ENCODE measurements at places on chromosomes 11 and 22. TPM values are rescaled to one million over a fixed set of nuclear protein-coding genes. Genes with fewer than 3 reads are reported as not detected.

- DNase-seq: peak; percentile 15
These were observed 774.3 kb downstream of the FAM181B start for GRCh38 chr11:81959341-81959740.

- no peak for DNase-seq
These were observed 39.0 kb downstream of the PDGFD start for GRCh38 chr11:104124979-104125378.

DNA sequence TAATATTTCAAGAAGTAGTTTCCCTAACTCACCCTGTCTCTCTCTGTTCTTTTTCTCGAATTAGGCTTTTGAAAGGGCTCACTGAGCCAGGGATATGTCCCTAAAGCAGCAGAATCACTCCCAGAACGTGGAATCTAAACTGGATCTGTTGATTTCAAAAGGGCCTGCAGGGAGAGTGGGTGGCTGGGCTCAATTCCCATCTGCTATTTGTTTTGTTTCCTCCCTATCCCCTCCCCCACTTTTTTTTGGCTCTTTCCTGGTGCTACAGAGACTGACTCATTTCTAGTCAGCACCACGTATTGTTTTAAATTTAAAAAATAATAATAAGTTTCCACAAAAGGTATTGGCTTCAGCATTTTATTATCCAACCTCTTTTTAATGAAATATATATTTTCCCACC is 961.5 kb downstream of the FAM181B start:
- DNase-seq: peak; percentile 5

GRCh38 chr11:14784230-14784629 is 107.8 kb downstream of the CYP2R1 start:
- no peak for DNase-seq

DNA sequence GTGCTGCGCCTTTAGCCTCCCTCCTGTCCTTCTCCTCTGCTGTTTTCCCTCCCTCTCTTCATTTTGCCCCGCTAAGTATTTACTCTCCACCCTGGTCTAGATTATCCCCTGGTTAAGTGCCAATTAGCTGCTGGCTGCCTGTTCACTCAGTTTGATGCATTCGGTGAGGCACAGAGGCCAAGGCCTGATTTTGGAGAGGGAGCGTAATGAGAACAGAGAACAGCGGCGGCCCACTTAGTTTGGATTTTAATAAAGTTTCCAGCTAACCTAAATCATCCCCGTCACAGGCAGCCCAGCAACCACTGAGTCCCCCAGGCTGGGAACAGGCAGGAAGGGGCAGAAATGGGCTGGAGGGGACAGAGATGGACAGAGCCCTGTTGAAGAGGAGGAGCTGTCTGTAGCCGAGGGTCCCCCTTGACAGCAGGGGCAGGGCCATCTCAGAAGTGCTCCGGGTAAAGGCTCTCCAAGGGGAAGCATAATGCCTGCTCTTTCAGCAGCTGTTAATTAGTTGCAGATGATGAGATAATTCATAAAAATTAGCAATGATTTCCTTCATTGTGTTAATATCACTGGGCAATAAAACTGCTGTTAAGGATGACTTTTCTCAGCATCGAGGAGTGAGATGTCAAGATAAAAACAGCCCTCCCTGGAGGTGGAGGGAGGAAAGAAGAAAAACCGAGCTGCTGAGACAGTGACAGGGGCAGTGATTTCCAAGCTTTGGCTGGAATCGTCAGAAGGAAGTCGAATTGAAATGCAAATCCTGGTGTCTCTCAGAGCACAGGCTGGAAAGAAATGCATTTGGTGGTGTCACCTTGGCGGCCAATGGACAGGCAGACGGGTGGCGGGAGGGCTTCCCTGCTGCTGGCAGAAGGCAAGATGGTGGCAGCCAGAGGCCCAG is 170.1 kb downstream of the GRIK4 start:
- peak; percentile 67 for DNase-seq

- DNase-seq: no peak
These were observed 5.9 kb upstream of the ARL14EP start for GRCh38 chr11:30317030-30317429.

GRCh38 chr22:30167734-30168133 is 78.8 kb downstream of the LIF start:
- no peak for DNase-seq

DNA sequence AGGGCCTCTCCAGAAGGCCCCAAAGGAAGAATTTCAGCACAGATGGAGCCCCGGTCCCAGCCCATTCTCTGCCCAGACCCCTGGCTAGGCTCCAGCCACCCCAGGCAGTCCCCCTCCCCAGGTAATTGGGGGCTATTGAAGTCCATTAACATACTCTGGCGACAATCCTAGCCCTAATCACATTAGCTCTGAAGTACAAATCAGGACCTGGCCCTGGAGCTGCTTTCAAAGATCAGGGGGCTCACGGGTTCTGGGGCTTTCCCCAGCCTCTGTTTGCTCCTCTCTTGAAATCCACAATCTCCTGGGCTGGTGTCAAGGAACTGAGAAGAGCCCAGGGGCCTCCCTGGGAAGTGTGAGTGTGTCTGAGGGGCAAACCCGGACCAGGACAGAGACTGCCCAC is 22.3 kb downstream of the FGF4 start:
- no peak for DNase-seq

- peak; percentile 22 for DNase-seq
These were observed 2.1 kb downstream of the UBE2L3 start for GRCh38 chr22:21569459-21570170.

GRCh38 chr11:19676475-19677380 is 35.9 kb upstream of the NAV2 start:
- DNase-seq: peak; percentile 54

DNA sequence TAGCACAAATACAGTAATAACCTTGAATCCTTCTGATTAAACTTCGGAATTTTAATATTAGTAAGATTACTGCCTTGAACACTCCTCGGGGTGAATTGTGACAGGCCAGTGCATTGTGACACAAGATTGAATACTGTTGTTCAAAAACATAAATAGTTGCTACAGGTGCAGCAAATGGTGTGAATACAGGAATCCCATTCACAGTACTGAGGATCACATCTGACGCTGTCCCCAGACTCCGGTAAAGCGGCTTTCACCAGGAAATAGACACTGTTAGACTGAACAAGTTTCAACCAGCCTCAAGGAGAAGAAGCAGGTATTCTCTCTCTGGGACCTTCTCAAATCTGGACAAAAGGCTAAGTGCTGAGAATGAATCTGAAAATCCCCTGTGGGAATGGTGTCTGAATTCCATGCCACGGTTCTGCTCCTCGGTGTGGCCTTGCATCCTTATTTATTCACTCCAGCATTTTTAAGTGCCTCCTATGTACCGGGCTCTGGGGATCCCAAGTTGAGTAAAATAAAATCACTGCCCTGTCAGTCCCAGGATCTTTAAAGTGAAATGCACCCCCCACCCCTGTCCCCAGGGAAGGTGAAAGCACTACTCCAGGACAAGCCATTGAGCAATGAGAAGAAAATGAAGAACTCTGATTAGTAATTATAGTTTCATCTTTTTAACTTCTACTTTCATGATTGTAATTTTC is 3.4 kb downstream of the LGR4 start:
- no peak for DNase-seq

- peak; percentile 99 for DNase-seq
These were observed 519 bp upstream of the ART5 start for GRCh38 chr11:3642071-3642951.

DNA sequence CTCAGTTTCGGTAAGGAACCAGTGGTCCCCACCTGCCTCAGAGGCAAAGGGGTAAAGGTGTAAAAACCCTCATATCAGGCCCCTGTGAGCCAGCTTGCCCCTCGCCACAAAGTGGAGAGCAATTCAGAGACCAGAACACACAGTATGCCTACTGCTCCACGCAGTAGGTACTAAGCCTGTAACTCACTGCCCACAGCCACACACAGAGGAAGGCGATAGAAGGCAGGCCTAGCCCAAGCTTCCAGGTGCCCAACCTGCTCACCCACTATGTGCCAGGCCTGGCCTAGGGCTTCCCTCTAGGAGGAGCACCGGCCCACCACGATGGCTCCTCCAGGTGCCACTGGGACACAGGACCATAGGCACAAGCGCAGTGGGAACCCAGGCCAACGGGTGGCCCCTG is 63.1 kb upstream of the TCF20 start:
- no peak for DNase-seq

DNA sequence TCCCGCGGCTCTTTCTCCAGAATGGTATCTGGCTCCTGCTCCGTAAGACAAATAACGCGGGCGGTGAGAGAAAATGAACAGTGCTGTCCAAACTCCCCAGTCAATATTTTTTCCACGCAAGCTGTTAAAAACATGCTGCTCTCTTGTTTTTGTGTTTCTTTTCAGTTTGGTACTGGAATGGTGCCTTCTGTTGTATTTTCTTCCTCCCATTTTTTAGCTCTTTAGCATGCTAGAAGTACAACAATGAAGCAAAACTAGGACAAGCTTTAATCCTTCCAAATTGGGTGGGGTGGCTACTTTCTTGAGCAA is 599 bp upstream of the PPP2R1B start:
- no peak for DNase-seq

GRCh38 chr11:119025541-119025940 is 5.1 kb downstream of the SLC37A4 start:
- DNase-seq: no peak

DNA sequence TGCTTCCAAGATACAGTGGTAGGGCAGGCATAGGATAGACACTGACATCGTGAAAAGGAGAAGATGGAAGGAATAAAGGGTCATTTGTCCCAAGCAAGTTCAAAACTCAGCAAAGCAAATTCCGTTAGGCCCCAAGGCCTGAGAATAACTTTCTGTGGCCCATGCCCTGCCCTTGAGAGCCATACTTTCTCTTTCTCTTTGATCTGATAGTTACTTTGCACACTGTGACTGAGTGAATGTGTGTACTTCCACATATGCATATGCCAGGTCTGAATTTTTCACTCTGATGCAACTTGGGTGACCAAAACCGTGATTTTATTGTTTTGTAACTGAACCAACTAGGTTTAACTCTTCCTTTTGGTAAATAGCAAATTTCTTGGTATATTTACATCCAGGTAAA is 371.5 kb downstream of the RAB38 start:
- DNase-seq: no peak

DNA sequence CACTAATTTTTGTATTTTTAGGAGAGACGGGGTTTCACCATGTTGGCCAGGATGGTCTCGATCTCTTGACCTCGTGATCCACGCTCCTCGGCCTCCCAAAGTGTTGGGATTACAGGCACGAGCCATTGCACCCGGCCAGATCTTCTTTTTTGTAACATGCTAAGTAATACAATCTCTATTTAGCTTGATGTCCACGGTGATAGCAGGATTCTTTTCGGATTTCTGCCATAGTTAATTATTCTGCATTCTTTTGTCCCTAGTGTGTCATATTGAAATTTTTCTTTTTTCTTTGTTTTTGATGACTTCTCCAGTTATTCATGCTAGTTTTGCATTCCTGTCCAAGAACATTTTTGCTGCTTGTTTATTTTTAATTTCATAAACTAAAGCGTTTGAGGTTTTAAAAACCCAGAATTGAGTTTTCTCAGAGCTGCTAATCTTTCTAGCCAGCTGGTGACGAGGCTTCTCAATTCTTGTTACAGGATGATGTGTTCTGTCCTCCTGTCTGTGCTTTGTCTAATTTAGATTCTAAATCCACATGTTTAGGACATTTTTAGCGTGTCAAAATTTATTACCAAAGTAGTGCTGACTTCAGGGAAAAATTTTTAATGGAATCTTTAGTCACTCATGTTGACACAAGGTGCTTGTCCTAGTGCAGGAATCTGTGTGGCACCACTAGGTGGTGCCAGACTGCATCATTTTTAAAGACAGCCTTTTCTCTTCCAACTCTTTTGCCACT is 21.8 kb downstream of the NF2 start:
- no peak for DNase-seq

DNA sequence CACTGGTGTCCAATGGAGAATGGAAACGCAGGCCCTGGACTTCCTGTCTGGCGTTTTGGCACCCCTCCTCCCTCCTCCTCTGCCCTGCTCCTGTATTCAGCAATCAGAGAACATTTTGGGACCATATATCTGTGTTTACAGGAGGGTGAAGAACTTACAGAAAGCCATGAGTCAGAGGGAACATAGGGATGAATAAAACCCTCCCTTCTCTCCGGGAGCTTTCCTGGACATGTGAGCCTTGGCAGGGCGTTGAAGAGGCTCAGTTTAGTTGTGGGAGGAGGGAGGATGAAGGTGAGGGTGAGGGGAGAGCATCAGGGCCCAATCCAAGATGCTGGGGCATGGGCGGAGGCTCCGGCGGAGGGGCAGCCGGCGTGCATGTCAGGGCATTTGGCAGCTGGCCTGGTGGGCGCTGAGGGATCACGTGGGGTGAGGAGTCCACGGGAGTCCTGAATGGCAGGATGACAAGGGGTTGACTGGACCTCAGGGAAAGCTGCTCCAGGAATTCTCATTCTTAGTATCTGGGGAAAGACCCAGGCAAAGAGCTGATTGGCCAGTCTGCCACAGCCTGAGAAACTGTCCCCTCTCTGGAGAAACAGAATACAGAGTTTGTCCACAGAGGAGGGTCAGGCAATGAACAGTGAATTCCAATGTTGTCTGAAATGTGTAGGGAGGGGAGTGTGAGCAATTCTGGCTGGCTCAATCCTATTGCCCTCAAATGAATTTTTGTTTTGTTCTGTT is 28.9 kb downstream of the MICAL2 start:
- peak; percentile 39 for DNase-seq

- DNase-seq: no peak
These were observed 73.5 kb upstream of the CADM1 start for GRCh38 chr11:115577701-115578100.

GRCh38 chr22:29298641-29299040 is 7.8 kb upstream of the GAS2L1 start:
- DNase-seq: no peak

- peak; percentile 54 for DNase-seq
These were observed 6.1 kb upstream of the WNT11 start for GRCh38 chr11:76212086-76213035.

SCGB2A2 gene
- not detected for total RNA-seq

TMPRSS4 gene
- total RNA-seq: not detected

ABCC8 gene
- 0.15 TPM for total RNA-seq

OOSP1 gene
- not detected for total RNA-seq

OR51I1 gene
- not detected for total RNA-seq

MIAT gene
- total RNA-seq: 13.4 TPM

UPB1 gene
- total RNA-seq: not detected

IL17REL gene
- total RNA-seq: 0.04 TPM

CASP4 gene
- total RNA-seq: not detected

PEX16 gene
- total RNA-seq: 43.7 TPM

YAP1 gene
- total RNA-seq: 80.5 TPM

Measured in H7 (cell line).